Putamen (tissue), 1 donor: ENCODE measurements at places on chromosomes 5 and 9.

GRCh38 chr9:34240006-34240405, 61.2 kb downstream of the UBAP1 start:
- no peak for DNase-seq

- DNase-seq, result no peak
These were observed 36.4 kb upstream of the IPPK start for GRCh38 chr9:92706218-92706940.

GRCh38 chr5:37886242-37886905, 46.5 kb upstream of the GDNF start:
- DNase-seq, result no peak

- no peak for DNase-seq
These were observed 174.1 kb downstream of the TLE4 start for GRCh38 chr9:79745752-79746336.

DNA sequence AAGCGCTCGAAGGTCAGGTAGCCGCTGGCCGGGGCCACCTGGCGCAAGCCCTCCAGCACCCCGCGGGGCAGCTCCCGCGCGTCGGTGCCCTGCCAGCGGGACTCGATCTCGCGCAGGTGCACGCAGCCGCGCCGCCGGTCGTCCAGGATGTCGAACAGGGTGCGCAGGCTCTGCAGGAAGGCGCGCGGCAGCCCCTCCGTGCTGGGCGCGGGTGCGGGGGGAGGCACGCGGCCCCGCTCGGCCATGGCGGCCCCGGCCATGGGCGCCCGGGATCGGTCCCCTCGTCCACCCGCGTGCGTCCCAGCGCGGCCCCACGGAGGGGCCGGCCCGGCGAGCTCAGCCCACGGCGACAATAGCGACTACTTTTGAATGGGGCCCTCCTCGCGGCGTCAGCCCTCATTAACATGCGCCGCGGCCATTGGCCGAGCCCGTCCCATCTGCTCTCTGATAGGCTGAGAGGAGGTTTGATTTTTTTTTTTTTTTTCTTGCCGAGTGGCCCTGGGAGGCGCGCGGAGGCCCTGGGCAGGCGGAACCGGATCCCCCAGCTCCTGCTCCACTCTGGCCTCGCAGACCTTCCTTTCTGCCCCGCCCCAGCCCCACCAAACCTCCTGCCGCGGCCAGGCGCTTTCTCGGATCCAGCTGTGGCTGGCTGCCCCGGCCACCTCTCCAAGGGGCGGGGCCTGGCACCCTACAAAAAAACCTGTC, at the start of gene SAPCD2:
Gene SAPCD2 (minus strand): TSS at position 357 of the 705 bp plus-strand sequence. CDS start 97 bp downstream, at position 260.
- DNase-seq, result peak; percentile 87

DNA sequence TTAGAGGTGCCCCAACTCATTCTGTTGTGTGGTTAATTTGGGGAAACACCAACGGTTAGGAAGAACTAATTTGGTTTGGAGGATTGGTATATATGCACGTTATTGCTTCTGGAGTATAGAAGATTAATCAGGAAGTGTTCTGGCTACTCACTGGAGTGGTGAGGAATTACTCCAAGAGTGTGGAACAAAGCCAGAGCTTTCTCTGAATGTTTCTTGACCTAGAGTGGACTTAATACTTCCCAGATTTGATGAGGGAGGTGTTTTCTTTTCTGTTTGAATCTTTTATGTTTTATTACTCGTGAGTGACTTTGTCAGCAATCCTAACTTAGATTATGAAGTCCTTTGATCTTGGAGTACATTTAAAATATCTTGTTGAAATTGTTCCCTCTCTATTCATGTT, 163.7 kb downstream of the MAN2A1 start:
- no peak for DNase-seq

GRCh38 chr9:105757496-105758251, 63.3 kb downstream of the TMEM38B start:
- DNase-seq, result no peak

DNA sequence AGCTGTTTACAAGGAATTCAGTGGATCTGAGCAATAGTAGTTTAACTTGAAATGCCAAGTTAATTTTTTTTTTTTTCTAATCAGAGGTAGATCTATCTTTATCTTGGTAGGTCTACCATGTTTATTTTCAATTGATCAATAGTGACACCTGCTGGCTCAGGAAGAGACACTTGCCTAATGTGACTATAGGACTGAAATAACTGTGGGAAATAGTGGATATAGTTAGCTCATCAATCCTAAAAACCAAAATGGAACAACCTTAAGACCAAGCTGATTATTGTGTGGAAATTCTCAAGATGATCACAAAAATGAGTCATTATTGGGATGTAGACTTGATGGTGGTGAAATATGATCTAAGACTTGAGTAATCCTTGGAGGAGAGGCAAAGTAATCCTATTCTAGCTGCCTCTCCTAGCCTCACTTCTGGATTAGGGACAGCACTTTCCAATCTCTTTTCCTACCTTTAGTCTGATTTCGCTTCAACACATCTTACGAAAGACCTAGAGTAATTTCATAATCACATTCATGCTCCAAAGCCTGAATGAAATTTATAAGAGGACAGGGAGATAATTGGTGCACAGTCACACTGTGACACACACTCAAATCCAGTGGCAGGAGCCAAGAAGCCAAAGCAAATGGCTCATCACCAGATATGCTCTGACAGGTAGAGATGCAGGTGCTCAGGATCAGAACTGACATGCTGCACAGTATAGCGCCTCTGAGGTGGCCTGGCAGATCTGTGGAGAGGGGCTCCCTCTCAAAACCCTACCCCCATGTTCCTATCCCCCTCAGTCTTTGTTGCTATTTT, 156.3 kb downstream of the HMHB1 start:
- peak; percentile 8 for DNase-seq

DNA sequence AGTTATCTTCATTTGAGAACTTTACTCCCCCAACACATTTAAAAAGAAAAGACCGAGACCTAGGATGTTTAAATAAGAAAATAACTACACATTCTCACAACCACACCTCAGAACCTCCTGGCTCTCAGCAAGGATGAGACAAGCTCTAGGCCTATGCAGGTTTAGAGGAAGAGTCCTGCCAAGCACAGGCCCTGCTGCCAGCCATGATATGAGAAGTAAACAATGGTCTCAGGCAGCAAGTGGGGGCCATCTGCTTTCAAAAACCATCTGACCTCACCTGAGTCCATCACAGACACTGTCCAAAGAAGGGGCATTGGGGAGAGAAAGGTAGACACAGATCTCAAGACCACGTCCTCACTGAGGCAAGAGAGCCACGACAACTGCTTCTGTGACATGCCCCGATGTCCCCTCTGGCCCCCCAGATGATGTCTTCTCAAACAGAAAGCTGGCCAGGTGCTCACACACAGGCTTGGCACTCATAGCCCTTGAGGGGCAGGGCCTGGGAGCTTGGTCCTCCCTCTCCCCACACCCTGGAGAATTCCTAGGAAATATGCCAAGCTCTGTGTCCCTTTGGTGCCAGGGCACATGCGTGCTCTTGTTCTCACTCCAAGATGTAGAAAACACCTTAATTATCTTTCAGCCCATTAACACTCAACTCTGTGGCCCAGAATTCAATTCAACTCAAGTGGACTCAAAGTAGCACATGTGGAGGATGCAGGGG, 150.4 kb downstream of the FSTL4 start:
- DNase-seq, result no peak

GRCh38 chr5:84450617-84451414, 66.1 kb upstream of the EDIL3 start:
- DNase-seq, result peak; percentile 12

- DNase-seq, result no peak
These were observed 108.4 kb upstream of the RPS23 start for GRCh38 chr5:82386576-82386975.

GRCh38 chr9:78044189-78044588, 12.6 kb upstream of the GNAQ start:
- no peak for DNase-seq

- no peak for DNase-seq
These were observed 872 bp upstream of the SMIM3 start for GRCh38 chr5:150777685-150778084.

GRCh38 chr5:168422431-168422830, 63.8 kb upstream of the RARS1 start:
- no peak for DNase-seq

- no peak for DNase-seq
These were observed 1.2 kb downstream of the ZCCHC9 start for GRCh38 chr5:81302596-81302995.

DNA sequence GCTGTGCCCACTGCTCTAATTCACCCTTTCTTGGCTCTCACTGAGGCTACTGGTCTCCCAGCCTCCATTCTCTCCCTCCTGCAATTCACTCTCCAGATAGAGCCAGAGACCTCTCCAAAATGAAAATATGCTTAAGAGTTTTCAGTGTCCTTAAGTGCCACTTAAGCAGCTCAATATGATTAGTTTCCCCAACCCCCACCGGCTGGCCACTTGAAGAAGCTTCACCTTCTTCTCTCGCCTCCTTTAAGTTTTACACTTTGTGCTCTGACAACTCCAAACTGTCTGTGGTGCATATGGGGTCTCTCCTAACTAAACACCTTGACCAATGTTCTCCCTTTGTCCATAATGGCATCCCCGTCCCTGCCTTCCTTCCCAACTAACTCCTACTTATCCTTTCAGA, 53.4 kb downstream of the CDK5RAP2 start:
- no peak for DNase-seq

- DNase-seq, result no peak
These were observed 602.8 kb downstream of the IRX1 start for GRCh38 chr5:4198461-4198860.

GRCh38 chr5:107522456-107522855, 148.3 kb downstream of the EFNA5 start:
- no peak for DNase-seq

DNA sequence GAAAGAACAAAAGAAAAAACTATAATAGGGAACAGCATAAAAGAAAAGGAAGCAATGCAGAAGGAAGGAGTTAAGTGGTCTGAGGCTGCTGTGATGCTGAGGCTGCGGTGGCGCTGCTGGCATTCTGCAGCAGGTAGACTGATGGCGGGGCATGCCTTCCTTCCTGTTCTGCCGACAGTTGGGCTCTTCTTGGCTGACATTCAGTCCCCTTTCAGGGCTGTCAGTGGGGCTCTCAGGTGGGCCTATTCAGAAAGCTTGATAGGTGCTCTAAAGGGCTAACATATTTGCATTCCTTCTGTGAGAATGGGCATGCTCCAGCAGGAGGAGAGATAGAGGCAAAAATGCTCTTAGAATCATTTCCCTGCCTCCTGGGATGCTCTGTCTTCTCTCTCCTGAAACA, 5.1 kb upstream of the CLINT1 start:
- no peak for DNase-seq

- no peak for DNase-seq
These were observed 202.7 kb downstream of the SEMA6A start for GRCh38 chr5:116371935-116372334.

GRCh38 chr9:134642385-134643181, 980 bp downstream of the COL5A1 start:
- DNase-seq, result no peak

DNA sequence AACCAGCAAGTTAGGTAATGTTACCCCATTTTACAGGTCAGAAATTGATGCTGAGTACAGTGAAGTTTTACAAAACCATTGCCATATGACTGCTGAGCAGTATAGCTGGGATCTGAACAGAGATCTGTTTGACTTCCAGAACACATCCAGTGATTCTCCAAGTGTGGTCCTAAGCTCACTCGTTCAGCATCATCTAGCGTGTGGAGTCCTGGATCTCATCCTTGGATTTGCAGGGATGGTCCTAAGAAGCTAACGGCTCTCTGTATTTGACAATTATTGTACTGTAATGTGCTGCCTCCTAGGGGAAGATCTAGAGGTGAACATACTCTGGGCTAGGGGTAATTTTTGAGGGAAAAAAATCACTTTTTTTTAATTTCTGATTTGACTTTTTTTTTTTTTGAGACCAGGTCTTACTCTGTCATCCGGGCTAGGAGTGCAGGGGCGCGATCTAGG, 1.4 kb downstream of the SLC26A2 start:
- DNase-seq, result peak; percentile 39

GRCh38 chr5:151551985-151552384, 39.1 kb downstream of the FAT2 start:
- no peak for DNase-seq

DNA sequence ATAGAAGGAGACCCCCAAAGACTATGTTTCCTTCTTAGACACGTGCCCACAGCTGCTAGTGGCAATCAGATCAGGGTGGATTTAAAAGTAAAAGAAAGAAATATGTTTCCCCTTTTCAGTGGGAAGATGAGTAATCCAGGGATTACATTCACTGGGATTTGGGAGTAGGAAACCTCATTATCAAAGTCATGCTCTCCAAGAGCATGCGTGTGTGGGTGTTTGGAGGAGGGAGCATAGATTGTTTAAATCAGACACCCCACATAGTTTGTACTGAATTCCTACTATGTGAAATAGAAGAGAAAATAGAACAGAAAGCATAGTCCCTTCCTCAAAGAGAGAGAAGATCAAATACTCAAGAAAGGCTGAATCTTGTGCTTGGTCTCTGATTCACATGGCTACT, 65.5 kb upstream of the TBCA start:
- no peak for DNase-seq

GRCh38 chr5:27876071-27876470, 837.7 kb upstream of the CDH9 start:
- no peak for DNase-seq

DNA sequence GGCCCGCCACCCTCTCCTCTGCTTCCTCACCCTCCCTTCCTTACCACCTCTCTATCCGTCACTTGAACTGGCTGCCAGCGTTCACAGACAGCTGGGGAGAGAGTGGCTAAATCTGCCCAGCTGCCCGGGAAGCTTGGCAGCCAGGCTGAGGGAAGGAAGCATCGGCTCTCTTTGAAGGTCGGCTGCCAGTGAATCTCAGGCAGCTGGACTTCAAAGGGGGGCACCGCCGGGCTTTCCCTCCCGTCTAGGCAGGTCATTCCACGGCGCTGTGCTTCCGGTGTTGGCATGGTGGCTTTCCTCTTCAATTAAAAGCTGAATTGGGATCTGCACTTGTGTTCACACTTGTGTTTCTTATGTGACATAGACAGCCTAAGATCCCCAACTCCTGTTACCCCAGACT, 174.0 kb downstream of the GDNF start:
- peak; percentile 23 for DNase-seq

DNA sequence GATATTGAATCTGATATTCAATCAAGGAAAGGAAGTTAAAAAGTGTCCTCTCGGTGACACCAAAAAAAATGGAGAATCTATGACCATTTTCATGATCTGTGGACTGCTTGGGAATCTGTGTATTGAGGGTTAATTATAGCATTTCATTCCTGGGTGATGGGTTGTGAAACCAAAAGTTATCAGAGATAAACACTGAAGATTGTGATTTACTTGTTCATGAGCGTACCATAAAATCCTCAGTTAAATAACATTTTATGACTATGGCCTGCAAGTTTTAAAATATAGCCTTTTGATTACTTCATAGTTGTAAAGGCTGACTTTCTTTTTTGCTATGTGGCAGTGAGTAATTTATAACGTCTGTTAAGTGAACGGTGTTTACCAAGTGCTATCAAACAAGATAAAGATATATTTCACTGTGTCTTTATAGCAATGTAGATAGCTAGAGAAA, 267.9 kb upstream of the SEMA6A start:
- no peak for DNase-seq

- DNase-seq, result no peak
These were observed 662 bp downstream of the SUSD3 start for GRCh38 chr9:93059011-93059714.
